ENCODE measurements at places on chromosomes 4 and X.

- no peak for DNase-seq
These were observed 16.8 kb downstream of the ZFYVE28 start for GRCh38 chr4:2401610-2401983.

DNA sequence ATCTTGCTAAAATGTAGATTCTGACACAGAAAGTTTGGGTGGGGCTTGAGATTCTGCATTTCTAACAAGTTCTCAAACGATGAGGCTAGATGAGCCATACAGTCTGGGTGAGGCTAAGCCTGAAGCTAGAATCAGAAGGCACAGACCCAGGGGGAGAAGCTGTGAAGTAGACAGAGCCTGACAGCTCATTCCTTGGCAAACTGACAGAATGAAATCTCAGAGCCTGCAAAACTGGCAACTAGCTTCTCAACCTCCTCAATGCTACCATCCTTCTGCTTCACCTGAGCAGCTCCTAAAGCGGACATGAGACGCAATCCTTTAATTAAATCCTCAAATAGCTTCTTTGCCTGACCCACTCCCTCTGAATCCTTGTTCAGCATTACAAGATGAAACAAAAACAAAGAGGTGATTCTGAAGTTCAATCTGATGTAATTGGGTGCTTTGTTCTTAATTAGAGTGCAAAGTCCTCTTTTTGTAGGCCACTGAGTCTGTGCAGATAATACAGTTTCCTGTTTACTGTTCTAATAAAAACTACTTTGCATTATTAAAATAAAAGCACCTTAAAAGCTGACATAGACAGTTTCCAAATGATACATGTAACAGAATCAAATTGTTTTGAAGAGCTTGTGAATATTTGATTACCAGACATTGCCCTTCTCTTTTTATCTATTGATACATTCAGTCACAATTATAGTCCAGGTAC lies 71.0 kb upstream of the BMP2K start:
- DNase-seq: no peak

GRCh38 chr4:19278665-19279064 lies 973.0 kb upstream of the SLIT2 start:
- DNase-seq: no peak

DNA sequence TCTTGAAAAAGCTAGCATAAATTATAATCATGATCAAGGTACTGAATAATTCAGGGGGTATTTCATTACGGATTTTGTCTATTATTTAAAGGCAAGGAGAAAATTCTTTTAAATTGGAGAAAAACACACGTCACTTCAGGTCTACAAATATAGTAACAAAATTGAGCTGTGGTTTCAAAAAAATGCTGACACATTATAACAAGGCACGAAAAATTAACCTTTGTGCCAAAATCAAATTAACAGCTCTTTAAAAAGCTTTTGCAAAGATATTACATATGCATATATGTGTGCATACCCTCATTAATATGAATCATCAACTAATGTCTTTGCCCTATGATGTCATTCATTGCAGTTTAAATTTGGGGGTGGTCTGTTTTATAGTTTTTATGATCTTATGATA lies 44.3 kb downstream of the UNC5C start:
- no peak for DNase-seq

DNA sequence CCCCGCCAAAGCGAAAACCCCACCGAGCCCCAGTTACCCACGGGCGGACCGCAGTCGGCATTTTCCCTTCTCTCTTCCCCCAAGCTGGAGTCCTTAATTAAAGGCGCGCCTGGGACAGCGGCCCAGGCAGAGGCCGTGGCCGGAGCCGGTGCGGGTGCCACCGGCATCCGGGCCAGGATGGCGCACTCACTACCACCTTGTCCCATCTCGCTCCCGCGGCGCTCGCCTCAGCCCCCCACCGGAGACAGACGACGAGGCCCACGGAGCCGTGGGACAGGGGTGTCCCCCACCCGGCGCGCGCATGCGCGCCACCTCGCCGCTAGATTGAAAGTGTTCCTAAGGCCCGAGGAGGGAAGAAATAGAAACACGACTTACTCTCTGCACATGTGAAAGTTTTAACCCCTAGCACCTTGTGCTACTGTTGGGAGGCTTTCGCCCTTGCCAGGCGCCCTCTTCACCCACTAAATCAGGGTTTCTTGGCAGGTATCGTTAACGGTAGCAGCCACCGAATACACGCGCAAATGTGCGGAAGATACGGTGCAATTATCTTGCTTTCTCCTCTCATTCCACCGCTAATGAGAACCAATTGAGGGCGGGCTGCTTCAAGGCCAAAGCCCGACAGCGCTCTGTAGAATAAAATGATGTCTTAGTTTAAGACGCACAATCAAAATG lies 64.3 kb upstream of the CCDC160 start:
- DNase-seq: peak; percentile 46

DNA sequence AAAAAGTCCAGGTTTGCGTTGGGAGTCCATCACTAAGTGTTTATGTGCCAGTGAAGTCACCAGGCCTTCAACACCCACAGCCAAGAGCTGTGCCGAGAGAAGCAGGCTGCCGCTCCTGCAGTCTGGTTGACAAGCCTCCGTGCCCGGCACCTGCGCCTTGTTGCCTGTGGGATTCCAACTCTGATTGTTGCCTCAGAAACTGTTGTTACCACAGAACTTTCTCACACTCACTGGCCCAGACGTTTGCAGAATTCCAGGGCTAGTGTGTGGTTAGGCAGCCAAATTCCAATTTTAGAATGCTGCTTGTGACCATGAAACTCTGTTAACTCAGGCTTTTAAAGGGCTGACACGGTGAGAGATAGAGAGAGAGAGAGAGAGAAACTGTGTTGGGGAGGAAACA lies 119.5 kb upstream of the LIMCH1 start:
- no peak for DNase-seq

GRCh38 chrX:47864300-47864699 lies 27.6 kb downstream of the ZNF81 start:
- DNase-seq: no peak

GRCh38 chrX:140712413-140713173 lies 3.0 kb downstream of the LINC00632 start:
- peak; percentile 29 for DNase-seq

DNA sequence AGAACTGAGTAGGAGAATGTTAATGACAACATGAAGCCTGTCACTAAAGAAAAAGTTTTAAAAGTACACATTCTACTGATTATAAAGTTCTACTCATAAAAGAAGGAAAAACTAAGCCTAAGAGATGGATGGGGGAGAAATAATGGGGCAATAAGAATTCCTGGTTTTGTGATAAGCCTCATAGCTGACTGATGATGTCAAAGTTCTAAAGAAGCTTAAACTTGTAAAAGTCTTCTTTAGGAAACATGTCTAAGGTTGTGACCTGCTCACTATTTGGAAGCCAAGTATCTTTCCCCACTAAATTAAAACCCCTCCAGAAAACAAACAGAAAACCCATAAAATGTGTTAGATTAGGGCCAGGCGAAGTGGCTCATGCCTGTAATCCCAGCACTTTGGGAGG lies 232.9 kb upstream of the GIMD1 start:
- DNase-seq: no peak

GRCh38 chr4:159222043-159222552 lies 119.2 kb downstream of the RAPGEF2 start:
- DNase-seq: no peak

DNA sequence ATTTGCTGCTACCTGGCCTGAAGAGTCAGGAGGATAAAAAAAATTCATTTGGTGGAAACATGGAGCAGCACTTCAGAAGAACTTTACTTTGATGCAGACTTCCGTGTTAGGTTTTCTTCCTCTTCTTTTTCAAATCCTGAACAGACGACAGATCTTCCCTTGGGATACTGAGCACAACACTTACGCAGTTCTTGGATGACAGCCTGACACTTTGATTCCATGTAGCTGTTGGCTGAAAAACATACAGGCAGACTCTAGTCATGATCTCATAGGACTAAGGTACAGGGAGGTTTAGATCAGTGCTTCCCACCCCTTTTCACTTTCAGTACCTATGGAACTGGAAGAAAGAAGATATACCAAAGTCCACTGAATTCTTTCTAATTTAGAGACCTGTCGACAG lies 9.2 kb downstream of the CMC4 start:
- DNase-seq: no peak

- no peak for DNase-seq
These were observed 208.4 kb downstream of the ANTXR2 start for GRCh38 chr4:79864500-79865200.

- no peak for DNase-seq
These were observed 482.5 kb downstream of the RPA4 start for GRCh38 chrX:97366237-97366636.

DNA sequence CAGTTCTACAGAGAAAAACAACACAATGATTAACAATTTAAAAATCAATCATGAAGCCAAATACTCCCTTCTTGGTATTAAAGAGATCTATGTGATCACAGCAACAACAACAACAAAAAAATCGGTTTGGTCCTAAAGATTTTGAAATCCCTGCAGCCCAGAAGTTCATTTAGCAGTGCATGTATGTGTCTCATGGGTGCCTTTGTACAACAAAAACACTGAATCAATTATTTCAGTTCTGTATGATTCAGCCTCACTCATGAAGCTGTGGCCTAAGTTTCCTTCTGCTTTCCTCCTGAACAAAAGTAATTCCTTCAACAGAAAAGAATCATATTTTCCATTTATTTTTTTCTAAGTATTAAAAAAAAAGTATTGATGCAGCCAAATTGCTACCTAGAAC lies 393.4 kb upstream of the NDST3 start:
- DNase-seq: no peak

DNA sequence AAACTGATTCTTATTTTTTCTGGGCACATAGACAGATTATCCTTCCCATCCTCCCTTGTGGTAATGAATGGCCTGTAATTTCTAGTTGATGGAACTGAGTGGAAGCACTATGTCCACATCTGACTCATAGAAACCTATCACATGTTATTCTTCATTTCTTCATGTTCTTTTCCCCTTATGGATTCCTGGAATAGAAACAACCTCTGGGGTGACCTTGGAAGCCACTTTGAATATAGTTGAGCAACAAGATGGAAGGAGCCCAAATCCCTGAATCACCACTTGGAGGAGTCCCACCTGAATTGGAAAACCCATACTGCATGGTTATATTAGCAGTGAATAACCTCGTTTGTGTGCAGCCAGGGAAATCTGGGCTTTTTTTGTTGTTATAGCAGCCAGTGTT lies 137.8 kb downstream of the MID1IP1 start:
- no peak for DNase-seq

DNA sequence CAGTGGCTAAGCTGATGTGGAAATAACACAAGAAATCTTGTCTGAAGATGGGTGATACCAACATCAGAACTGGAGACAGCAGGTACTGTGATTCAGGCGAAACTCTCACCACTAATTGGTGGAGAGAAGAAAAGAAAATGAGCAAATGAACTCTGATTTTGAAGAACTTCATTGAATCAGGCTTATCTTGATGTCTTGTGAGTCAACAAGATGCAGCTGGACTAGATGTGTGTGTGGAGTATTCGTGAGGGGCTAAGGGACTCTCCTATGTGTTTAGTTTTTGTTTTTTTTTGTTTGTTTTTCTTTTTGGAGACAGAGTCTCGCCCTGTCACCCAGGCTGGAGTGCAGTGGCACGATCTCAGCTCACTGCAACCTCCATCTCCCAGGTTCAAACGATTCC lies 131.6 kb downstream of the DHRSX start:
- no peak for DNase-seq

DNA sequence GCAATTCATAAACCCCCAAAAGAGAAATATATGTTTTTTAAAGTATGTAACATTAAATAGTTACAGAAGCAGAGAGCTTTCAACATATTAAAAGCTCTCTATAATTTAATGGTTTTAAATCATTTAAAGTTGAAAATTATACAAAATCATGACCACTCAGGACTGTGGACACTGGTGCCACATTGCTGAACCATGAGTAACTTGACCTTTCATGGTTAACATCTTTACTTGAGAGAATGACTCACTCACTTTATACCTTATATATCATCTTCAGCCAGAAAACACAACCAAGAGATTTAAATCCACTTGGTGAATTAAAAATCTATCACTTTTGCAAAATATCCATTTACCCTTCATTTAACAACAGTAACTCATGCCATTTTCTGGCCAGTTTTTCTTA lies 584.3 kb upstream of the SMIM31 start:
- DNase-seq: no peak

DNA sequence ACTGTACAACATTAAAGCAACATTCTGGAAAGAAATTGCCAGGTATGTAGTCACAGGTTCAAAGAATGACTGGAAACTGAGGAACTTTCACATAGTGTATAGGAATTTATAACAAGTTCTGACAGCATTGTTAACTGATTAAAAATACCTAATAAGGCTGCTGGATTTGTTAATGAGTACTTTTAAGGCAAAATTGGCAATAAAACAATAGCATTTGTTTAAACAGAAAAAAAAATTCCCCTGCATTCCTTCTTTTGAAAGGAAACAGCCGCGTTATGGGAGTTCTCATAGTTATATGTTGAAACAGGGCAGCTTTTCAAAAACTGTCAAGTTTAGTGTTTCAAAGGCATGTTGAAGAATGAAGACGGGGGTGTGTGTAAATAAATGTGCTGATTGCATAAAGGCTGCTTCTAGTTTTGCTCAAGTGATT lies 282.5 kb upstream of the FAT1 start:
- no peak for DNase-seq

DNA sequence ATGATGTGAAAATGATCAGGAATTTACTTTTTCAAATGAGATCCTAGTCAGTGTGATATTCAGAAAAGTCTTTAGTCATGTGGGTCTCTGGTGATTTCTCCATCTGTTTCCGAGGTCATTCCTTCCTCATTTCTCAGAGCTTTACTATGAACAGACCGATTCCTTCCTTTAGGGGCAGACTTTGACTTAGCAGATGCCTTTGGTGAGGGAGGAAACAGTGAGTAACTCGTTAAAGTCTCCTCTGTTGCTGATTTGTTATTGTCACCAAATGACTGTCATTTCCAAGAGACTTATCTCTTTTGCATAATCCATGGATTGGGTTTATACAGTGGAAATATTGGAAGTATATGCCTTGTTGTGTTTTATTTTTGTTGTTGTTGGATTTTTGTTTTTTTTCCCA lies 76.2 kb upstream of the CD99 start:
- DNase-seq: no peak

DNA sequence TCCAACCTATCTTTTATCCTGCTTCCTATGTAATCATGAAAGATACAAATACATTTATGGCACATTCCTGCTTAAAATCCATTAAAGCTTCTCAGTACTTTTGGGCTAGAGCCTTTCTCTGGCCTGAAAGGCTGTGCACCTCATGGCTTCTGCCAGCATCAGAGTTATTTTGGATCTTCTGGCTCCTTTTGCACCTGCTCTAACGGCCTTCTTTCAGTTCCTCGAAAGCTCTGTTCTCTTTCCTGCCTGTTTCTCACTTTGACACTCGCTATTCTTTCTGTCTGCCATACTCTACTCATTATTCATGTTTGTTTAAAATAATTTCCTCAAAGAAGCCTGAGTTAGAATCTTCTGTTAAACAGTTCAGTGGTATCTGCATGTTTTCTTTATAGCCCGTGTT lies 86.0 kb downstream of the LRP2BP start:
- DNase-seq: no peak

- DNase-seq: peak; percentile 19
These were observed 148.5 kb downstream of the DHRSX start for GRCh38 chrX:2351999-2352995.
